BJ (cell line): ENCODE measurements at places on chromosomes 2 and 18. TPM values are rescaled to one million over a fixed set of nuclear protein-coding genes. Genes with fewer than 3 reads are reported as not detected.

DNA sequence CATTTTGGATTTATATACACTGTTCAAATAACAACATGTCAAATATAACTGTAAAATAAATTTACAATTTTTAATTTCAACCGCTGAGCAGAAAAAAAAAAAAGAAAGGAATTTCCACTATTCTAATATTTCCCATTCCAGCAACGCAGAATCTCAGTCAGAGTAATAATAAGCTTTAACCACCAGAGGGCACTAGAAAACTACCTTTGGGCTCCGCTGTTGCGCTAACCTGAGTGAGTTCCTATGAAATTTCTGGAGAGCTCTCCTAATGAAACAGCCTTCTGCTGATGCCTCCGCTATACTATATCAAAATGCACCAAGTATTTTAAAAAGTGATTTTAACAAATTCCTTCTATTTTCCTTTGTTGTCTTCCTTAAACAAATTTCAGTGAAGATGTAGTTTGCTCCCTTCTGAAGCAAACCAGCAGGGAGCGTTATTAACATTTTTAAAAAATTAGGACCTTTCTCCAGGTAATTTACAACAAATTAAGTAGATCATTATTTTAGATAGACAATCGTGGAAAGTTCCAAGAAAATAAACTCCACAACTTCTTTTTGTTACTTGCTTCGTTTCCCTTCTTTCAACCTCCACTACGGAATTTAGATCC is 23.0 kb downstream of the ERMN start:
- DNase-seq = no peak

DNA sequence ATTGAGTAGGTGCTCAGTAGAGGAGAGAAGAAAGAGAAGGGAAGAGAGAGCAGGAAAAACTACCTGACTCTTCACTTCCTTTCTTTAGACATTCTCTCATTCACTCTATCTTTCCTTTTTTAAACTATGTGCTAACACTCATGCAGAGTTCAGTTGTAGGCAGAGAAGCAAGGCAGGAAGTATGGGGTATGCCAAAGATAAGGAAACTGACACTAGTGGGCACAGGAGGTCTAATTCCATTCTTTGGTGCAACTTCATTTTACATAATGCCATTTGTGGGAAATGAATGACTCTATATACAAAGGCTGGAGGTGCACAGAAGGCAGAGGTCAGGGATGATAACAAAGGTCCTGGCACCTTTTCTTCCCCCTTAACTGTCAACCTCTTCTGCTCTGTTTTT is 35.1 kb upstream of the ACVR1 start:
- no peak for DNase-seq

- no peak for DNase-seq
Measured at GRCh38 chr2:181399027-181399426, 58.2 kb upstream of the ITGA4 start.

GRCh38 chr18:79521416-79522205 is 125.9 kb downstream of the NFATC1 start:
- no peak for DNase-seq

GRCh38 chr2:63843791-63844190 is 2.1 kb downstream of the UGP2 start:
- no peak for DNase-seq

DNA sequence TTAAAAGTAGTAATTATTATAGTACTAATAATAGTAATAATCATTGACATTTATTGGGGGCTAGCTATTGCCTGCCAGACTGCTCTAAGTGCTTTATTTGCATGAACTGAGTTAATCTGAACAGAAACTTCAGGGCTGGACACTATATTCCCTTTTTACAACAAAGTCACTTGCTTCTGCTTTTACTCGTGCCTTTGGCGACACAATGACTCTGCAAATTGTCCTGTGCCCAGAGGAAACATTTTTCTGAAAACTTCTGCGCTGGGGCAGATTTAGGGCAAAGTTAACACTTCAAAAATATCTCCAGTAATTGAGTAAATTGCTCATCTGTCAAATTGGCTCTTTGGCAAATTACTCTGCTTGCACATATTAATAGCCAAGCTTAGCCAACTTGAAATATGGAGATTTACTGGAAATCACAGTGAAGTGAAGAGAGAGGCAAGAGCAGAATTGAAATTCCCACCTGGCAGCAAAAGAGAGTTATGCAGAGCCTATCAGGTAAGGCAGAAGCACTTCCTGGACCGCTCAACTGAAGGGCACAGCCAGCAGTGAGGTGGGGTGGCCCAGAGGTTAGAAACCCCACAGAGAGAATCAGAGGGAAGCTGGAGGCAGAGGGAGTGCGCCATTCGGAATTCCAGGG is 36.3 kb downstream of the BMP10 start:
- DNase-seq = no peak

DNA sequence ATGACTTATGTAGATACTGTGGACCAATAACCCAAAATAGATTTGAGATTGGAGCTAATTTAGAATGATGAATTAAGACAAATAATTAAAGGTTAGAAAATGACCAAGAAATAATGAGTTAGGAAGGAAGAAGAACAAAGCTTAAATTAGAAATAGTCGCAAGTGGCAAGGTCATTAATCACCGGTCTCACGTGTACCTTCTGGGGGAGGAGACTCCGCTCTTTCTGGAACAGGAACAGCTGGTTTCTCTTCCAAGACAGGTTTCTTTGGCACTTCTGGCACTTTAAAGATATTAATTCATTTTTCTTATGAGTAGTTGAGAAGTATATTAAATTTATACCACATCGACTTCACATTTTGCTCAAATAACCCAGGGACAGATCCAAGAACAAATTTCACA is 156.7 kb downstream of the TTN start:
- DNase-seq = no peak

DNA sequence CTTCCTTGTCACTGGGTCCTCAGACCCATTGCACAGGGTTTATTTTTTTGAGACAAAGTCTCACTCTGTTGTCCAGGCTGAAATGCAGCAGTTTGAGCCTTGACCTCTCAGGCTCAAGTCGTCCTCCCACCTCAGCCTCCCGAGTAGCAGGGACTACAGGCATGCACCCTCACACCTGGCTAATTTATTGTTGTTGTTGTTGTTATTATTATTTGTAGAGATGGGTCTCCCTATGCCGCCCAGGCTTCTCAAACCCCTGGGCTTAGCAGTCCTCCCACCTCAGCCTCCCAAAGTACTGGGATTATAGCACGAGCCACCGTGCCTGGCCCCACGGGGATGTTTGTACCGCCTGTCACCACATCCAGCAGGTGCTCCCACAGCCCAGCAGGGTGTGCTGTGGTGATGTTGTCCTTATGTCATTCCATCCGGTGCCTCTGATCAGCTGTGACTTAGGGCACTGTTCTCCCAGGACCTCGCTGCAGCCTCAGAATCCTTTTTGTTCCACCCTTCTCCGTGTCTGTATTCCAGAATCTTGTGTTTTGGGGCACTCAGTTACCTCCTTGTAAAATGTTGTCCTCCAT is 182.3 kb downstream of the INO80D start:
- no peak for DNase-seq

DNA sequence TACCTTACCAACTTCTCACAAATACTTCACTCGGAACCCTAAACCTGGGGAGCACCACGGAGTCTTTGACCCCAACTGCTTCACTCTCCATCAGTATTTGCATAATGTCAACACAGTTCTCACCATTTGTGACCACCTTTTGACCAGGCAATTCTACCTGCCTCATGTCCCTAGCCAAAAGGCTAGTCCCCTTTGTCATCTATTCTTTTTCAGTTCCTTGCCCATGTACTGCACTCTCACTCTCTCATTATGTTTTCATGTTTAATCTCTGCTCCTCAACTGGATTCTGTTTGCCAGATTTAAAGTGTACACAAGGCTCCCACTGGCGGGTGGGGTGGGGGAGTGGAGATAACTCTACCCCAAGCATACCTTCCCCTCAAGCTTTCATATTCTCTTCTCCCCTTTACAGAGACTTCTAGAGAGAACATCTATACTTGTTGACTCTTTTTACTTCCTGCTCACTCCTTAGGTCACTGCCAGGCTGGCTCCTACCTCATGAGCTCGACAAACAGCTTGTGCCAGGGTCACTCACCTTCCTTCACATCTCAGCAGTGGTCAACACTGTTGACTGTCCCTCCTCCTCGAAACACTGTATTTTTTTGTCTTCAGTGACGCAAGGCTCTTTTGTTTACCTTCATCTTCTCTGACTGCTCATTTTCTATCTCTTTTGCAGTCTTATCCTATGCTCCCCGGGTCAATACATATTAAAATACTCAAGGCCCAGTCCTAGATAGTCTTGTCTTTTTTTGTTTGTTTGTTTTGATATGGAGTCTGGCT is 88.7 kb upstream of the MAP4K3 start:
- no peak for DNase-seq

GRCh38 chr2:33496150-33496549 is 19.7 kb downstream of the RASGRP3 start:
- peak; percentile 72 for DNase-seq

DNA sequence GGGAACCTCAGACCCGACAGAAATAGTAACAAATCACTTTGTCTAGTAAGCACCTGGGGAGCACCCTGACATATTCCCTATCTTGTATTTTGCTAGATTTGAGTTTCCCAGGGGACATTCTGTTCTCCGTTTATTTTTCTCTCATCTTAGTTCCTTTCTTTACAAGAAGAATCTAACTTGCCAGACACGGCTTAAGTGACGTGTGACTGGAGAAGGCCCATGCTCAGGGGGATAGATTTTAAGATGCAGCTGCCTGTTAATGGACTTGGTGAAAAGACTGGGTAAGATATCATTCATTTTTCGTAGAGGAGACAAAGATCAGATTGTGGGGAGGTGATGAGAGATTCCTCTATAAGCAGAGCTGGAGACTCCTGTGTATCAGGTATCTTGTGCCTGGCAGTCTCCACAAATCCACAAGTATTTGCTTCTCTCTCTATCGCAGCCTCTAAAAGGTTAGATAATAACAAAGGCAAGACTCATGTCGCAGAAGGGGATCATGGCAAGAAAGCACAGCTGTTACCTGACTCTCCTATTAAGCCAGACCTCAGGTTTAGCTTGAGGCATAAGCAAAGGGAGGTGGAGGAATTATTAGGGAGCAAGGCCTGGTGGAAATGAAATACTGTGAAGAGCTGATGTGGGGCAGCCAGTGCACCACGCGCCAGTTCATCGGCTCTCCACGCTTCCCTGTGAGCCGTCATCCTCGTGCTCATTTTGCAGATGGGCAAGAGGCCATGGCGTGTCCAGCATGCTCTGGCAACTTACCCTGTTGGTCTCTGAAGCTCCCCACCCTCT is 347.2 kb upstream of the TNP1 start:
- DNase-seq = no peak

DNA sequence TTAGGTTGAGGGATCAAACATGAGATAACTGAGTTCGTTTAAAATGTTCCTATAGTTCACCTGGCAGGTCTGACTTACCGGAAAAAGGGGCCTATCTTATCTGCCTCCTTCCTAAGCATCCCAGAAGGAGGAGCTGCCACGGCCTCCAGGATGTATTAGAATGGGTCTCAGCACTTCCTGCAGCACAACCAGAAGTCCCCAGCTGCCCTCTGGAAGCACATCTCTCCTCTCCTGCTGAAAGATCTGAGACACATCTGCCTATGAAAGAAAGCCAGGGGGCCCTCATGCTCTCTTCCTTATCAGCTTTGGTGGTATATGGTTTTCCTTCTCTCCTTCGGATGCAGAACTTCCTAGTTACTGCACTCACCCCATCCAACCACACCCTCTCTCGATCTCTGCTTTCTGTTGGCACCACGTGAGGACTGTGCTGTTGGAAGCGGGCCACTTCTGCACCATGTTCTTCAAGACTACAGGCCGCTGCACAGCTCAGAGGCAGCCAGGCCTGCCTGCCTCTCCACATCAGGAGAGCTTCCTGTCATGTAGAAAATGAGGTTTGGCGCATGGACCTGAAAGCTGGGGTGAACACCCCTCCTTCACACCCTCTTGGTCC is 6.5 kb downstream of the IGFBP5 start:
- no peak for DNase-seq

DNA sequence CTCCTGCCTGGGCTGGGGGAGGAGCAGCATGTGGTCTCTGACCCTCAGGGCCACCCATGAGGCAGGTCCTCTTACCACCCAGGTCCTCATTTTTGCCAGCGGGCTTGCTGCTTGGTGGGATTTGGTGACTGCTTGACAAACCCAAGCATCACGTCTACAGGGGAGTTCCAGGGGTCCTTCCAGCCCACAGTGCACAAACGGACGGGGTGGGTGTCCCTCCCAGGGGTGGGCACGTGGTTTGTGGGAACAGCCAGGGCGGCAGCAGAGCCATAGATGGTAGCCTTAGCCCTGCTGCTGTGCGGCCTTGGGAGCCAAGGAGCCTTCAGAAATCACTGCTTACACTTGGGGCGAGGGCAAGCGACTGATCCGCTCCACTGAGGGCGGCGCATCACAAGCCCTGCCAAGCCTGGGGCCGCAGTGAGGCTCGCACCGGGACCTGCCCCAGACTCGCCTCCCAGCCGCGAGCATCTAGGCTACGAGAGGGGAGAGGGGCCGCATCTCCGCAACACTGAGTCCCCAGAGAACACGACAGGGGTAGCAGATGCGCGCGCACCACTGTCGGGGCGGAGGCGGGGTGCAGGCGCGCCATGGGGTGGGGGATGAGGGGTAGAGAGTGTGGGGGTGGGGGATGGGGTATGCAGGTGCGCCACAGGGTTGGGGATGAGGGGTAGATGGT is 36.9 kb downstream of the SNED1 start:
- no peak for DNase-seq

- no peak for DNase-seq
Measured at GRCh38 chr18:59345556-59345955, 13.5 kb downstream of the LMAN1 start.

DNA sequence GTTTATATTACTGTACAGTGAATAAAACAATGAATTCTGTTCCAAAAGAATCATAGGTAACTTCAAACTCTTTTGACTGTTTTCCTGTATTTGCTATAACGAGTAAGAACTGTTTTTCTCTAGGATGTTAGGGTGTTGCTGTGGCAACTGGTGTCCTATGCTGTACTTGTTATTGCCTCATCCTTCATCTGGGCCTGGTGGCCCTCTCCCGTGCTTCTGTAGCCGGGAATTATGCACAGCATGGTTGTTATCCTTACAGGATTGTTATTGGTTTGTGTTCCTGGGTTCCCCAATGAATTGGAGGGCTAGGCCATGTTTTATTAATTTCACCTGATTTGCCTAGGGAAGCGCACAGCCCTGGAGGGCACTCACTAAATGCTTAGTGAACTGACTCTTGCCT is 279.2 kb downstream of the PTPRM start:
- no peak for DNase-seq

GRCh38 chr2:190972213-190972612 is 41.8 kb downstream of the STAT1 start:
- DNase-seq = no peak

FRZB gene
- 0.23 and 0.28 TPM in 2 replicates for polyA plus RNA-seq

VWC2L gene
- polyA plus RNA-seq = not detected in 2 replicates

IL1RL2 gene
- 0.09 and 0.11 TPM in 2 replicates for polyA plus RNA-seq

CDK15 gene
- polyA plus RNA-seq = 8.2 and 11.4 TPM in 2 replicates

IAH1 gene
- 92.2 and 120 TPM in 2 replicates for polyA plus RNA-seq

MEP1B gene
- not detected in 2 replicates for polyA plus RNA-seq
